Vagina (tissue), 2 donors: ENCODE measurements at places on chromosomes 4 and X.

DNA sequence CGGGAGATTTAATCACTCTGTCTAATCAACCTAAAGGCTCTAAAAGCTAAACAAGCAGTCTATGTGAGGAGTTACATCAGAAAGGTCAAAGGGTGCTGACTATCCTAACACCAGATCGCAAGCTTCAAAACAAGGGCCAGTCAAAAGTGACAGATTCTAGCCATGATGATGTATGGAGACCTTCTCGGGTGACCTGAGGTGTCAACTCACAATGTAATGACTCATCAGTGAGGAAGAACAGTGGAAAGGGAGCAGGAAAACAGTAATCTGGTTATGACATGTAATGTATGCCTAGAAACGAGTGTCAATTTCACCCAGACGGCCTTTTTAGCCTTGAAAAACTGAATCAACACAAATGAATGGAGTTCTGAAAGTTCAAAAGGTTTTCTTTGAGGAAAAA is 375.3 kb downstream of the IDS start:
- no peak for DNase-seq

- no peak for DNase-seq
Measured at GRCh38 chr4:22216278-22216677, 267.7 kb upstream of the KCNIP4 start.

DNA sequence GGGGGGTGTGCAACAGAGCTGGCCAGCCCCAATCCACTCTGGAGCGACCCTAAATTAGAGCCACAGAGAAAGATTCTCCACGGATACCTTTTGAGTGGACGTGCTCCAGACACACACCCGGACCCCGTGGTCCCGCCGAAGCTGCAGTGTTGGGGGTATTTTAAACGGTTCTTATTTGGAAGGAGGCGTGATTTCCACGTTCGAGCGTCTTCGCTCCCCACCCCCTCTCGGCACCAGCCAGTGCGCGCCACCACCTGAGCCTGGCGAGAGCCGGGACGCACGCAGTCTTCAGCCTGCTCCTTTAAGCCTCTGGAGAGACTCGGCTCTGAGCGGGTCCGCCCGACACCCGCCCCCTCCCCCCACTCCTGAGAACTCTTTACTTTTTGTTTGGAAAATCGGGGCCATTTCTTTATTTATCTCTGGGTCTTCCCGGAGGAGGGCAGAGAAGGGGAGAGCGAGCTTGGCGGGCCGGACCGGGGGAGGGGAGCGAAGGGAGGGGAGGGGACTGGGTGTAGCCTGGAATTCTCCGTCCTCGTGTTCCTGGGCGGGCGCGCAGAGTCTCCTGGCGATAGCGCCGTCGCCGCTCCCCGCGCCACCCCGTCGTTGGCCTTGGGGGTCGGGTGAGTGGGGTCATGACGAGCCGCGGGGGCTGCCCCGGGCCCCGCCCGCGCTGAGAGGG is 668 bp upstream of the PTCHD1 start:
- DNase-seq: no peak

- DNase-seq: no peak
Measured at GRCh38 chr4:27643101-27643500, 782.5 kb downstream of the STIM2 start.

DNA sequence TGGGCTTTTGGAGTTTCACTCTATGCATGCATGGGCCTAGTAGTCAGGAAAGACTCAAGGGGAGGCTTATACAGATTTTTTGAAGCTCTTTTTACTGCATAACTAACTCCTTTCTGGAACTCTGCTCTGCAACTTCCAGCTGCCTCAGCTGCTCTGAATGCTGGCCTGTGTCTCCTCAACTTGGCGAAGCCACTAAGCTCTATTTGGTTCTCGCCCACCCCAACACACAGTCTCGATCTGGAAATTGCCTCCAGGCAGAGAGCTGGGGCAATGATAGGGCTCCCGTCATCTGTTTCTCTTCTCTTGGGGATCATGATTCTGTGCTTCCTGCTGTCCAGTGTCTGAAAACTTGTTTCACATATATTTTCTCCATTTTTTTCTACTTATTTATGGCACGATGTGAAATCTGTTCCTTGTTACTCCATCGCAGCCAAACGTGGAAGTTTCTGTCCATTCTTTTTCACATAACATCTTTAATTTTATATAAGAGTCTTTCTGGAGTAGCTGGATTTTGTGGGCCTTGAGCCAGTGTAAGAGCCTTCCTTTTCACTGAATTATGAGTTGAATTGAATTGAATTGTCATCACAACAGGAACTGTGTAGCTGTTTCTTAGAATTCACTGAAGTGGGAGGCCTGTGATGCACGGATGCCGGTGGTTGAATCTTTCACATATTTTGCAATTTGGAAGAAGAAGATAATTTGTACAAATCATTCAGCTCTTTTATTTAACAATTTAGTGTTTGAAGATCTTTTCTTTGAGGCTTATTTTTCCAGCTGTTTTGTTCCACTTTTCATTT is 9.0 kb downstream of the ZNF275 start:
- no peak for DNase-seq

DNA sequence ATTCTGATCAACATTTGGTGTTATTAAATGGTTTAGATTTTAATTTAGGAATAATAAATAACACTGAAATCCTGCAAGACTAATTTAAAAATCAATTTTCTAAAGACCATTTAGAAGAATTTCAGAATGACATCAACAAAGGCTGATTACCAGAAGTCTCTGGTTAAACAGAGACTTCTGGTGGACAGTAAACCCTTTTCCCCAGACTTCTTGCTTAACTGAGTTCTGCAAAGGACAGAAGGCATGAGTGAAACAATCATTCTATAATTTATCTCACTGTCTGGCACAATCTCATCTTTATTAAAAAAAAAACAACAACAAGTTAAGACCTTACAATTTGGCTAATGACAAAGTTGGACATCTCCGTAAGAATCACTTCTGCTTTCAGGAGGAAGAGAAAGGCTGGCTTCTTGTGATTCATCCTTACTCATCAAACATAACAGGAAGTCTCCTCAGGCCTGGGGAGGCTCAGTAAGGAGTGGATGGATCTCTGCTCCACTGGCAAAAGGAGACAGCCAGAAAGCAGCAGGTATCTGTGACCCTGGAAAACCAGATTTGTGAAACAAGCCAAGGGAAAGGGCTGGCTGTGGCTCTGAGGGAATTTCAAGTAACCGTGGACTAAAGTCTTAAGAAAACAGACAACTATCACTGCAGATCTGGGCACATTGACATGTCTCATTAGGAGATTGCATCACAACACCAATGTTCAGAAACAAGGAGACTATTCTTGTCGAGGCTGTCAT is 908 bp upstream of the TLR6 start:
- DNase-seq: no peak

- no peak for DNase-seq
Measured at GRCh38 chr4:54614149-54614548, 43.6 kb upstream of the KIT start.

- DNase-seq: no peak
Measured at GRCh38 chr4:105060628-105061027, 86.0 kb upstream of the TET2 start.

DNA sequence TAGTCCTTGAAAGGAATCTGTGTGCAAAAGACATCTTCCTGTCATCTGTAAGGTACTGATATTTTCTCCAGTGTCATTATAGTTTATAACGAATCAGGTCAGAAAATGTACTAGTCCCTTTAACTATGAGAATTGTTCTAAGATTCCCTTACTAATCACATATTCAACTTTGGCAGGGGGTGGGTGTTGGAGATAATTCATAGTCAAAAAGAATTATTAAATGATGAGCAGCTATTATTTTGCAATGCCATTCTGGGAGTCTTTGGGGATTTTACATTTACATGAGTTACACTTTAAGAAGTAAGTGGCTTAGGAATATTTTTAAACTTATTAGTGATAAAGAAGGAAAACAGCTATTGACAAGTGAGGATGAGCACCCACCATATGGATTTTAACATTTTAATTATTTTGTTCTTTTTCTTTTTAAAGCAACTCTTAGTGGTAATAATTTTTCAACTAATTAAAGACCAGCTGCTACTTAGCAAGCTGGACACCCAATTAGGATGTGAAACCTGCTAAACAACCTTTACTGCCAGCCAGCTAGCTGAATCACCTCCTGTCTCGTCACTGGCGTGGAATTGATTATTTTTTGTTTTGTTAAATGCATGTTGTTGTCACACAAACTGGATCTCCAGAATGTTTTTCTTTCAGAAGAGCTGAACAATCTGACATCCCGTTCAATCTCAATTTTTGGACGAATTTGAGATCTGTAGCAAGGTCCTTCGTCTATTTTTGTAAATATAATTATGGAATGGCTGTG is 219.2 kb downstream of the ARAP2 start:
- no peak for DNase-seq

DNA sequence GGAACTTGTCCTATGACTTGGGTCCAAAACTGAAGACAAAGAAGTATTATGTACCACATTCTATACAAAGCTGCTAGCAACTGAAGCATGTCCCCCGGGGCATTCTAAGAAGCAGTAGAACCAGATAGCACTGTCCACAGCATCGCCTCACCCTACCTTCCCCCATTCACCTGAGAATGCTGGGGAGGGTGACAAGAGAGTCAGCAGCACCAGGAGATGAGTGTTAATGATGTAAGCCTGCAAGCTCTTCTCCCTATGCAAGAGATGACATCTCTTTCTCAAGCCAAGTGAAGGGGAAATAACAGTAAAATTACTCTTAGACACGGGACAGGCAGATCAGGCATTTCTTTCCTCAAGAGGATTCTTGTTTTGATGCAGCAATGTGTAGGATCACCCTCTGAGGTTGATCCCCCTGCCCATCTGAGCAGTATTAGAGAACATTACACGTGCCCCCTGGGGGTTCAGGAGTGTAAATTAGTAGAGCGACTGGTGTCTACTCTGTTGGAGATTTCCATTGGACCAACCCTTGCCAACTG is 13.9 kb upstream of the TLR1 start:
- no peak for DNase-seq

GRCh38 chr4:42615131-42615763 is 41.7 kb downstream of the ATP8A1 start:
- no peak for DNase-seq

DNA sequence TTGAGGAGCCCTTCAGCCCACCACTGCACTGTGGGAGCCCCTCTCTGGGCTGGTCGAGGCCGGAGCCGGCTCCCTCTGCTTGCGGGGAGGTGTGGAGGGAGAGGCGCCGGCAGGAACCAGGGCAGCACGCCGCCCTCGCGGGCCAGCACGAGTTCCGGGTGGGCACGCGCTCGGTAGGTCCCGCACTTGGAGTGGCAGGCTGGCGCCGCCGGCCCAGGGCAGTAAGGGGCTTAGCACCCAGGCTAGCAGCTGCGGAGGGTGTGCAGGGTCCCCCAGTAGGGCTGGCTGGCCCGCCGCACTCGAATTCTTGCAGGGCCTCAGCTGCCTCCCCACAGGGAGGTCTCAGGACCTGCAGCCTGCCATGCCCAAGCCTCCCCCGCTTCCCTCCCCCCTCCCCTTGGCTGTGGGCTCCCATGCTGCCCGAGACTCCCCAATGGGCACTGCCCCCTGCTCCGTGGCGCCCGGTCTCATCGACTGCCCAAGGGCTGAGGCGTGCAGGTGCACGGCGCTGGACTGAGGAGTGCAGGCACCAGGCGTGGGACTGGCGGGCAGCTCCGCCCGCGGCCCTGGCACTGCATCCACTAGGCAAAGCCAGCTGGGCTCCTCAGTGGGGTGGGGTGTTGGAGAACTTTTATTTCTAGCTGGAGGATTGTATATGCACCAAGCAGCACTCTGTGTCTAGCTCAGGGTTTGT is 127.5 kb downstream of the DCK start:
- DNase-seq: no peak

- no peak for DNase-seq
Measured at GRCh38 chr4:25290490-25291067, 22.0 kb upstream of the ZCCHC4 start.

DNA sequence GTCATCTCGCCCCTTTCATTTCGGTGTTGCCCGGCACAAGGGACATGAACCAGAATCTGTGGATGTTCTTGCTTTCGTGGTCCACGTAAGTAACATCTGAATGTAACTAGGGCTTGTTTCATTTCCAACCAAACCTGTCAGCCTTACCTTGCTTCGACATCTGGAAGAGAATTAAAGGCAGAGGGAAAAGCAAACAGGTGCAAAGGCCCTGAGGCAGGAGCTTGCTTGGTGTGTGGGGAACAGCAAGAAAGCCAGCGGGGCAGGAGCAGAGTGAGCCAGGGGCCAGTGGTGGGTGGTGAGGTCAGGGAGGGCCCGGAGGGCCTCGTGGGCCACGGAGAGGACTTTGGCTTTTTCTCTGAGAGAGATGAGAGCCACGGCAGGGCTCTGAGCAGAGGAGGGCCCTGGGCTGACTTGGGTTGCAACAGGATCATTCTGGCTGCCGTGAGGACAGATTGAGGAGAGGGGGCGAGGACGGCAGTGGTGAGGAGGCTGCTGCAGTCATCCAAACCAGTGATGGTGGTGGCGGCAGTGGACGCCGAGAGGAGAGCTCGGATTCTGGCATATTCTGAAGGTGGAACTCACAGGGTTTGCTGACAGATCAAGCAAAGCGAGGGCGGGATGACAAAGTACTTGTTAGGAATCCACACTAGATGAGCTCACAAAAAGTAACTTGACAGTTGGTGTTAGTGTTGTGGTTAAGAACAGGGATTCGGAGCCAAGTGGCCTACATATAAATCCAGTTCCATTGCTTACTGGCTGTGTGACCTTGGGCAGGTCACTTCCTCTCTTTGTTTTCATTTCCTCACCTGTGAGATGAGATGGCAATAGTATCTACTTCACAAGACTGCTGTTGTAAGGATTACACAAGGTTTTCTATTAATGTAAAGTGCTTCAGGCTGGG is 6.8 kb upstream of the WDR13 start:
- no peak for DNase-seq

DNA sequence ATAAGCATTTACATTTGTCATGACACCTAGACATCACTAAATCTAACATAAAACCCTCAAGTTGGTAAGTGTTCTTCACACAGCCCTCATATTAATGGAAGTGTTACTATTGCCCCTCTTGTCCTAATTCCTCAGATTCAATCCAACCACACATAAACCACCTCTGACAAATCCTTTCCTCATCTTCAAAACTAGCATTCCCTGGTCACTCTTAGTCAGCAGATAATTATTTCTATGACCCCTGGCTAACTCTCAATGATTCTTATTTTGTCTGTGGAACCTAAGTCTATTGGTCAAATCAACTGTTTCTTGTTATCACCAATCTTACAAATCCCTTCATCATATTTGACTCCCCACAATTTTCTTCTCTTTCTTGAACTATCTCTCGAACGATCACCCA is 168.6 kb downstream of the PPP3CA start:
- no peak for DNase-seq

- no peak for DNase-seq
Measured at GRCh38 chrX:9420275-9421265, 44.3 kb upstream of the TBL1X start.

- DNase-seq: no peak
Measured at GRCh38 chr4:86218746-86219473, 140.9 kb downstream of the MAPK10 start.

DNA sequence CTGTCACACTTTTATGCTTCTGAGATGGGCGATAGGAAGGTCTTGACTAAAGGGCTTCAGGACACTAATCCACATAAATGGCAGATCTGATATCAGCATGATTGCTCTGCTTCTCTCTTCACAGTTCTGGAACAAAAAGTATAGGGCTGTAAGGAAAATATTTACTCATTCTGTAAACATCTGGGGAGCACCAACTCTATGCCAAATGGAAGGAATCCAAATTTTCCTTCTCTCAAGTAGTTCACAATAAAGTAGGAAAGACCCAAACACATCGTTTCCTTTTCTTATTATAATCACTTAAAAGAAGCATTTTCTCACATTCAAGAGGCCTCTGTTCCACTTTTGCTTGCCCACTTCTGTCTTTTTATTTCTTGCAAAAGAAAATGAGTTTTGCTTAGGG is 45.9 kb upstream of the F9 start:
- DNase-seq: no peak

GRCh38 chr4:87042986-87043820 is 108.4 kb downstream of the AFF1 start:
- DNase-seq: no peak

- DNase-seq: no peak
Measured at GRCh38 chr4:130808492-130808891, 1712.5 kb downstream of the C4orf33 start.
